Aortic smooth muscle cell (primary cell): ENCODE measurements at places on chromosomes 2 and 18. TPM values are rescaled to one million over a fixed set of nuclear protein-coding genes. Genes with fewer than 3 reads are reported as not detected.

IL36A gene
- not detected in 2 replicates for total RNA-seq

LPIN1 gene
- total RNA-seq: 38.3 and 61.1 TPM in 2 replicates

TLX2 gene
- total RNA-seq: 0.06 TPM in 1 of 2 replicates, not detected in the other

MARCHF4 gene
- total RNA-seq: 2.1 and 4.5 TPM in 2 replicates

MAP3K19 gene
- not detected in 2 replicates for total RNA-seq

DOCK10 gene
- 4.0 and 6.3 TPM in 2 replicates for total RNA-seq

NT5C1B gene
- total RNA-seq: not detected in 2 replicates

UGT1A5 gene
- total RNA-seq: not detected in 2 replicates

TRIM43 gene
- total RNA-seq: not detected in 2 replicates

SP5 gene
- total RNA-seq: not detected in 2 replicates

LBX2 gene
- total RNA-seq: 1.6 and 2.2 TPM in 2 replicates

C2orf72 gene
- 0.25 and 0.26 TPM in 2 replicates for total RNA-seq

PSMG2 gene
- 59.7 and 74.8 TPM in 2 replicates for total RNA-seq

PSD4 gene
- 0.19 and 0.26 TPM in 2 replicates for total RNA-seq

KCNIP3 gene
- 0.13 and 0.31 TPM in 2 replicates for total RNA-seq

FOXI3 gene
- not detected in 2 replicates for total RNA-seq

PSMA8 gene
- total RNA-seq: not detected in 2 replicates

C1GALT1C1L gene
- total RNA-seq: 0.31 and 0.66 TPM in 2 replicates

KRTCAP3 gene
- 0.13 and 0.37 TPM in 2 replicates for total RNA-seq

MAP2 gene
- 7.1 and 23.7 TPM in 2 replicates for total RNA-seq

GMCL1 gene
- total RNA-seq: 7.0 TPM in 2 replicates

CHST9 gene
- total RNA-seq: not detected in 2 replicates

PMS1 gene
- 15.9 and 17.8 TPM in 2 replicates for total RNA-seq

CREG2 gene
- total RNA-seq: 0.37 and 1.1 TPM in 2 replicates

LAMA3 gene
- total RNA-seq: 9.5 and 14.0 TPM in 2 replicates

ANKRD23 gene
- total RNA-seq: 1.1 and 1.9 TPM in 2 replicates

PAIP2B gene
- total RNA-seq: 0.12 and 0.26 TPM in 2 replicates

GALNT14 gene
- 0.26 and 0.31 TPM in 2 replicates for total RNA-seq

IL18RAP gene
- total RNA-seq: not detected in 2 replicates

SNTG2 gene
- total RNA-seq: not detected in 2 replicates

FBXO15 gene
- total RNA-seq: 0.12 and 0.26 TPM in 2 replicates

HRH4 gene
- total RNA-seq: under 0.01 and 0.06 TPM in 2 replicates

SIGLEC15 gene
- total RNA-seq: 1.1 and 1.5 TPM in 2 replicates

GNLY gene
- total RNA-seq: not detected in 2 replicates

C2orf78 gene
- not detected in 2 replicates for total RNA-seq
